ENCODE measurements at places on chromosomes 4 and X.

GRCh38 chrX:114251575-114251974 is 332.3 kb upstream of the HTR2C start:
- DNase-seq: no peak

- DNase-seq: no peak
These were observed 66.5 kb downstream of the SLIT2 start for GRCh38 chr4:20318001-20318908.

DNA sequence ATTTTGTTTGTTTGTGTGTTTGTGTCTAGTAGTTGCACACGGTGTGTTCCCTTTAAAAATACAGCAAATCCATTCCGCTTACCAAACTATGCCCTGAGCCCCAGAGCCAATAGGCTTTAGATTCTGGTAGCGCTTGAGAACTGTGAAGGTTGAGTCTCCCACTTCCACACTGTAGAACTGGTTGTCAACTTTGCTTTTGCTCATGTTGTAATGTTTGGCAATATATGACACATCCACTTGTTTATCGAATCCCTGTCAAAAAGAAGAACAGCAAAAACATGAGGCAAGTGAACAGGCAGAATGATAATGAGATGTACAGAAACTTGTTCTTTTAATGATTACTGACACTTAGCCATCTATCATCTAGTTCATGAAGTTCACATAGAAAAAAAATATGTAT is 200.6 kb downstream of the MAPK10 start:
- no peak for DNase-seq

- DNase-seq: peak; percentile 81
These were observed 51.7 kb downstream of the SLC7A11 start for GRCh38 chr4:138190452-138190858.

DNA sequence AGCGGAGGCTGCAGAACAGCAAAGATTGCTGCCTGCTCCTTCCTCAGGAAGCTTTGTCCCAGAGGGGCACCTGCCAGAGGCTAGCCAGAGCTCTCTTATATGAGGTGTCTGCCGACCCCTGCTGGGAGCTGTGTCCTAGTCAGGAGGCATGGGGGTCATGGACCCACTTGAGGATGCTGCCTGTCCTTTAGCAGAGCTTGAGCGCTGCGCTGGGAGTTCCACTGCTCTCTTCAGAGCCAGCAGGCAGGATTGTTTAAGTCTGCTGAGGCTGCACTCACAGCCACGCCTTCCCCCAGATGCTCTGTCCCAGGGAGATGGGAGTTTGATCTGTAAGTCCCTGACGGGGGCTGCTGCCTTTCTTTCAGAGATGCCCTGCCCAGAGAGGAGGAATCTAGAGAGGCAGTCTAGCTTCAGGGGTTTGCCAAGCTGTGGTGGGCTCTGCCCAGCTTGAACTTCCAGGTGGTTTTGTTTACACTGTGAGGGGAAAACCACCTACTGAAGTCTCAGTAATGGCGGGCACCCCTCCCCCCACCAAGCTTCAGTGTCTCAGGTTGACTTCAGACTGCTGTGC is 10.9 kb downstream of the DCK start:
- peak; percentile 42 for DNase-seq

DNA sequence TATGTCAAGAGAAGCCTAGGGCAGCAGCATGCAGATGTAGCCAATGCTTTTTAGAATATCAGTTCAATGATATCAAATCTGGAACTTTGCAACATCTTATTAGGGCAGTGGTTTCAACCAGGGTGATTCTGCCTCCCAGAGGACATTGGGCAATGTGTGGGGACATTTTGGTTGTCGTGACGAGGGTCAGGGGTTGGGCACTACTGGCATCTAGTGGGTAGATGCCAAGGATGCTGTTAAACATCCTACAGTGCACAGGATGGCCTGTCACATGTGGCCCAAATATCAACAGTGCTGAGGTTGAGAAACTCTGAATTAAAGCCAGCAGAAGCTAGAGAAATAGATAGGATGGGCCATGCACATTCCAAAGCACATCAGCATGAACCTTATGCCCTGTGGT is 152.3 kb downstream of the AMELX start:
- DNase-seq: no peak

DNA sequence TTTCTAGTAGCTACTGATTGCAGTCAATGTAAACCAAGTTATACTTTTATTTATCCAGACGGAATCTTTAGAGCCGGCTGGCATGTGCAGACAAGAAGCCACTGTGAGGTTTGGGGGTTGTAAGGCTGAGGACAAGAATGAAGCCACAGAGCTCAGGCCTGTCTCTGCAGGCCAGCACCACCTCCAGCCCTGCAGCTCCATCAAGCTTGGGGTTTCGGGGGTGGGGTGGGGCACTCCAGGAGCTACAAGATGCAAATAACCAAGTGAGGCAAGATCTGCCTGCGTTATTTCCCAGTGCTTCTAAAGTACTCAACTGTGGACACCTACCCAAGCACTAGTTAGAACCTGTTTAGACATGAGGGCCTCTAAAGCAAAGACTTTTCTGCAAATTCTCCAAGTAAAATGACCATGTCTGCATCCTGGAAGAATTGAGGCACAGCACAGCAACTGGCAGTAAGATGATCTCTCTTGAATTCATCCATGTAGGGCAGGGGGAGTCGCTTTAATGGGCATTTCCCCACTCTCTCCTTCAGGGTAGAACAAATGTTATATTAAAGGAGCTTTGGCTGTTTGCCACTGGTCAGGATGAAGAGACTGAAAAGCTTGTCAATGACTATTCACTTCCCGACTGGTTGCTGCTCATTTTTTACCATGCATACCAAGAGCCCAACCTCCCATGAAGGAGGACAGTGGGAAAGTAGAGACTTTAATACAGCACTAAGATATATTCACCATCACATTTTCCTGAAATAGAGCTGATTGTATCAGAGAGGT is 222.5 kb downstream of the MGST2 start:
- DNase-seq: no peak

GRCh38 chrX:95318882-95319281 is 1365.8 kb upstream of the DIAPH2 start:
- peak; percentile 37 for DNase-seq

DNA sequence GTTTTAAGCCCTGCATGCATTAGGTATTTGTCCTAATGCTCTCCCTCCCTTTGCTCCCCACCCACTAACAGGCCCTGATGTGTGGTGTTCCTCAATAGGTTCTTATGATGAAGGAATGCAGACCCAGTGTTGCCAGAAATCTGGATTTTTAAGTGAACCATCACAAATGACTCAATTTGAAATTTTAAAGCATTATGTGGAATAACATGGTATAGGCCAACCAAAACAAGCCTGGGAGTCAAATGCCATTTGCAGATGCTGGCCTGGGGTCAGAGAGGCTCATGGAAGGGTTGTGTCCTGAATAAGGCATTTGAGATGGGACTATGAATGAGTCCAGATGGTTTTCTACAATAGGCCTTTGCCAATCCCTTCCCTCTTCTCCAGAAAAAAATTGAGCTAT is 179.6 kb downstream of the SHROOM3 start:
- DNase-seq: no peak

DNA sequence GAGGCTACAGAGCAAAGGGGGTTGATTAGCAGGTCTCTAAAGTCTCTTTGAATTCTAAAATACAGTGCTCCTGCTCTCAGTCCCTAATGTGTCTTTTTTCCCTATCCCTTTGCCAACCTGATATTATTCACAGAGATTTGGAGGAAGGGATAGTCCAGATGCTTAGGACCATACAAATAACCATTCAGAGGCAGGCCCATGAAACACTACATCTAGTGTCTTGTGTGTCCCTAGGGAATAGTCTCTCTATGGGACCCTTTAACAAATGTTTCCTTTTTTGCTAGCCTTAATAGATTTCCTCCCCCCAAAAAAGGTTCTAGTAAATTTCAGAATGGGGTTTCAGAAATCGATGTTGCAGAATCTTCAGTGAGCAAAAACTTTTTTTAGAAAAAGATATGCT is 1.7 kb downstream of the NR0B1 start:
- no peak for DNase-seq

GRCh38 chrX:119643696-119644095 is 37.5 kb upstream of the NKRF start:
- DNase-seq: no peak

DNA sequence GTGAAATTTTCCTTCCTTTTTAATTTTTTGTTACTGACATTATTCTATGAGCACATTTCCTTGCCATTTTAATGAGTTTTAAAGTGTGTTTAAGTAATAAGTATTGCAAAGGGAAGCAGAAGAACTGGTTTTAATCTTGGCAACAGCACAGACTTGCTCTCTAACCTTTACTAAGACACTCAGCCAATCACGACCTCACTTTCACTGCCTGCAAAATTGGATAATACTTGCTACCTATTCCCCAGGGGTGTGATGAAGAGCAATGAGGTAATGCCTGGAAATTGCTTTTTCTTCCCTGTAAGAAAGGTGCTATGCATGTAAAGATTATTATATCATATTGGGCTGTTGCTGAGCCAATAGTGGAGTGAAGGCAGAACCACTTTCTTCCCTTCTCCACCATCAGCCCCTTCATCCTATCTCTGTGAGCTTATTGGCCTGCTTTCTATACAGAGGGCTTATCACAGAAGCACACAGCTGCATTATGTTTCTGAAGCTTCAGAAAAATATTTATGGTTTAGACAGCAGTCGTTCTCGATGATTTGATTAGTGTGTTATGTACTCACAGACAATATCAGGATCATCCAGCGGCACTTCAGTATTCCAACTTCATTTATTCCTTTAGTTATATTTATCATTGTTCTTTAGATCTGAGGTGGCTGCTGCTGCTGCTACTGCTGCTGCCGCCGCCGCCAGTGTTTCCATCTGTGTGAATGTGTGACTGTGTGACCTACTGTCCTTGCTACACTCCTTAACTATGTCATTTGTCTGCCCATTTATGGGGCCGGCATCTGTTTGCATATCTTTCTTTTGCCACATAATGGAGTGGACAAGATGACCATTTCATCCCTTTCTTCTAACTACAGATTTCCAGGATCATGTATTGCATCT is 255.1 kb downstream of the C4orf33 start:
- no peak for DNase-seq

DNA sequence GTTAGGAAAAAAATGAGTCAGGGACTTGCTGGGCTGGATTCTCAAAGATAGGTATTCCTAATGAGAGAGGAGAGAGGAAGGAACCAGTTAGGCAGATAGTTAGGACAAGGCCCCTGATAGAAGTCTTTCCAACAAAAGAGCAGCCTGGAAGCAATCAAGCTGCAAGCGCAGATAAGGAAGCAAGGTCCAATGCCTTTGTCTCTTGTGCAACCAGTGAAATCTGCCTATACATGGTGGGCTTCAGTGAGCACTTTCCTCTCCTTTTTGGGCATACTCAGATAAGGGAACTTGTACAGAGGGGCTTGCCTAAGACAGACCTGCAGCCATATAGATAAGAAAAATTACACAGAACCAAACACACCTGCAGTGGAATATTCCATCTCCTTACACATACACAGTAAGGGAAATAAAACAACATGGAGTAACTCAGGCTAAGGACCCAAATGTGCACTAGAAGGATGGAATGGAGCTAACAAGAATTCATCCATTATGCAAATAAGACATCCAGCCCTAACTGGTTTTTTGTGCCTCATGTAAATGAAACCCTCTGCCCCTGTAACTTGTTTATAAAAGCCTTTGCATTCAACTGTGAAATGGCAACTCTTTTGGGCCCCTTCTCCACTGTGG is 68.8 kb downstream of the PCDH18 start:
- DNase-seq: no peak

- DNase-seq: peak; percentile 44
These were observed 1.8 kb downstream of the SLC38A5 start for GRCh38 chrX:48468247-48468671.

DNA sequence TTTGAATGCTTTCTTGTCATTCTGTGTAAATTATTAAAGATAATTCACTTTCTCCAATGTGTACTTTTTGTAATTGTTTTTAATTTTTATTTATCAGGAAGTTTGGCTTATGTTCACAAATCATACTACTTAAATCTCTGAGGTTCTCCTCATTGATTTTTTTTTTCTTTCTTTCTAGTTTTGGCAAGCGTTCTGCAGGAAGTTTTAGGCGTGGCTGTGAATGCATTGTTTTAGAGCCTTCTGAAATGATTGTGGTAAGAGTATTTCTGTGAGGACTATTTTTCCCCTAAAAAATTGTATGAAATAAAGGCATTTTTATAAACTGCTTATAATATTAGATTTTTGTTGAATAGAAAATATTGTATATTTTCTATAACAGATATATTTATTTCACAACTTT is 135.8 kb downstream of the RAPGEF2 start:
- DNase-seq: no peak

- peak; percentile 26 for DNase-seq
These were observed 62.0 kb downstream of the HTT start for GRCh38 chr4:3136454-3136853.

All from NAMALWA (cell line).